T-helper 1 cell (primary cell): ENCODE measurements at places on chromosomes 2 and 18.

DNA sequence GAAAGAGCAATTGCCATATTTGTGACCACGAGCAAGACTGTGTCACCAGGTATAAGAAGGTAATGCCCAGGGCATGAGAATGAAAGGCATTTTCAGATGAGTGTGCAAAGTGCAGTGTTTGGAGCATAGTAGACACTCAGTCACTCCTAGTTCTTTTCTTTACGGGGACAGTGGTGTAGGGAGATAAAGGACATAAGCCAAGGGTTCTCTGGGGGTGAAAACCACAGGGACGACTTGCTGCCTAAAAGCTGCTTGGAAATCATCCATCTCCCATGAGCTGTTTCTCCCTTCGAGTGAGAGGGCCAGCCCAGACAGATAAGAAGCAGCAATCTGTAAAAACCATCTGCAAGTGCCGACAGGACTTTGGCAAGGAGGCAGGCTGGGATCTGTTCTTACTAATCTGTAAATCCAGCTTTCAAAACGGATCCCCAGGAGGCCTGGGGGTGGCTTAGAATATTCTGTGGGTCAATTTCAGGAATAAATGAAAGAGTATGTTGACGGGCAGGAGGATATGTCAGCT, 221.6 kb downstream of the LPIN1 start:
- no peak for DNase-seq

- no peak for DNase-seq
Observed at GRCh38 chr2:186868344-186868743, 19.4 kb upstream of the ZSWIM2 start.

- DNase-seq: no peak
Observed at GRCh38 chr18:45851161-45851925, 25.9 kb downstream of the SIGLEC15 start.

DNA sequence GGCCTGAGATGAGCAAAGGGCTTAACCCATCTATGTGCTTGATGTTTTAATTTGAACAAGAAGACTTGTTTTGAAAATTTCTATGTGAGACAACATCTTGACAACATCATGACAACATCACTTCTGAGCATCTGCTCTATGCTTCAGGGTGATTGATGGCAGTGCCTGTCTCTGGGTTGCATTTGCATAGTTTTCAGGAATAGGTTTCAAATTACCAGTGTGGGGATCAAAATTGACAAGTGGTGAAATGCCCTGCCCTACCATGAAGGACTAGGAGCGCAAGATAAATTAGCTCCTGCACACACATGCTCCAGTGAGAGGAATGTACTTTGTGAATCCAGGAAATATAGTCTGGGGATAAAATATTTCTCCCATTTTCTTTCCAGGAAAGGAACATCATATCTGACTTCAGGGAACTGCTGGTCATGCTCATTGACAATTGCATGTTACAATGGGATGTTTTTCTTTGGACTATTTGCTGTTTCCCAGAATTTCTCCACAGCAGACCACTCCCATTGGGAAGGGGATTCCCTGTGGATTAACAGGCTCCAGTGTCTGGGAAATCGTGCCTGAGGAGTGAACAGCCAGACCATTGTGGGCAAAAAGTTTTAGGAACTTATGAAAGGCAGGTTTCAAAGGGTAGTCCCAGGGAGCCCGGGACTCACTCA, 45.3 kb upstream of the IL1R2 start:
- DNase-seq: no peak

- DNase-seq: no peak
Observed at GRCh38 chr2:237515166-237515565, 28.1 kb downstream of the MLPH start.

DNA sequence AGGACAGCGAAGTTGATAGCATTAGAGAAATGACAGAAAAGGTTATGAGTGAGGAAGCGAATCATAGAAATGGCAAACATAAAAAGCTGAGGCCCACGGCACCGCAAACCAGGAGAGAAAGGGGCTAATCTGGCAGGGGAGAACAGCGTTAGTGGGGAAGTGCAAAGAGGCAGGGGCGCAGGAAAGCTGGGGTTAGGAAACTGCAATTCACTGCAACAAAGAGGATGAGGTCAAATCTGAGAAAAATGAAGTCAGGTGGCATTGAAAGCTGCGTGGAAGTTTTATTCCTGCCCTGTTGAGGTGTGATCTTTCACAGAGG, 653 bp upstream of the ABI2 start:
- DNase-seq: no peak
